ENCODE measurements at places on chromosomes 4 and X.

DNA sequence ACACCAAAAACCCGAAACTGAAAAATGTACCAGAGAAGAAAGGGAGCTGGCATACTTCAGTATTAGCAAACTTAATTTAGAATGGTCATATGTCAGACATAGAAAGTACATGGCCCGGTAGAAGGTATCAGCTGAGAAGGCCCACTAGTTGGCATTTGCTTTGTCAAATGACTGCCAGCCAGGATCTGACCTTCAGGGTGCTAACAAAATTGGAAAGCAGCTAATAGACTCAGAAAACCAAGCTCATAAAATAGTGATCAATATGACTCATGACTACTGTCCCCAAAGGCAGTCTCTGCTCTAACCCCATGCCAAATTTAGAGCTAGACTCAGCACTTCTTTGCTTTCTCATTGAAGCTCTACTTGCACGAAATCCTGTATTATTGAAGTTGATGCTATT, 342.7 kb downstream of the PDGFC start:
- no peak for DNase-seq

GRCh38 chr4:2252530-2253091, 9.3 kb downstream of the MXD4 start:
- no peak for DNase-seq

GRCh38 chrX:819684-820083, 189.1 kb downstream of the SHOX start:
- no peak for DNase-seq

DNA sequence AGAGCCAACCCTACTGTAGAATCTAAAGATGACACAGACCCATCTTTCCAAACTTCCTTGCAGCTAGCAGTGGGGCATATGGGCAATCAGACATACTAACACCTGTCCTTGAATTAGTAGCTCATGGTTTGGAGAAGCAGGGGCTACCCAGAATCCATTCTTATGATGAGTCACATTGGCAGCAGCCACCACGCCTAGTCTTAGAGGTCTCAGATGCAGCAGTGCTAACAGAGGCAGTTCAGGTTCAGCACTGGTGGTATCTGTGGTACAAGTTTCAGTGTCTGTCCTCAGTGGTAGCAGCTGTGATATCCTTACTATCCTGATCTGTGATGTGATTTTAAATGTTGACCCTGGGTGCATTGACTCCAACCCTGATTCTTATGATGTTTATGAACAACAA, 68.1 kb downstream of the FRMPD4 start:
- no peak for DNase-seq

DNA sequence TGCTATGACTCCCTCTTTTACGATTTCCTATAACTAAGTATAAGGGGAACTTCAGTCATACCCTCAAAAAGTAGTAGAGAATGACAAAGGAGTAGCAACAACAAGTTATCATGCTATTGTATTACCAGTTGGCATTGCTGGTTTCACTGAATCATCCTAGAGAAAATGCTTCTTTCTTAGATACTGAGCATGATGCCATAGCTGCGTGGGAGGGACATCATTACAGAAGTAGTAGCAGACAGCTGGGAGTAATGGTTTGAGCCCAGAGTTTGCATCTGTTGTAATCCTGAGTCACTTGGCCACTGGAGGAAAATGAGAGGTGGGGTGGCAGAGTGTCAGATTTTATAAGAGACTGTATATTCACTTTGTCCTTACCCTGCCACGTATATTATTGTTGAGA, 38.6 kb downstream of the MTMR1 start:
- peak; percentile 92 for DNase-seq

DNA sequence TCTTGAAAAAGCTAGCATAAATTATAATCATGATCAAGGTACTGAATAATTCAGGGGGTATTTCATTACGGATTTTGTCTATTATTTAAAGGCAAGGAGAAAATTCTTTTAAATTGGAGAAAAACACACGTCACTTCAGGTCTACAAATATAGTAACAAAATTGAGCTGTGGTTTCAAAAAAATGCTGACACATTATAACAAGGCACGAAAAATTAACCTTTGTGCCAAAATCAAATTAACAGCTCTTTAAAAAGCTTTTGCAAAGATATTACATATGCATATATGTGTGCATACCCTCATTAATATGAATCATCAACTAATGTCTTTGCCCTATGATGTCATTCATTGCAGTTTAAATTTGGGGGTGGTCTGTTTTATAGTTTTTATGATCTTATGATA, 44.3 kb downstream of the UNC5C start:
- no peak for DNase-seq

DNA sequence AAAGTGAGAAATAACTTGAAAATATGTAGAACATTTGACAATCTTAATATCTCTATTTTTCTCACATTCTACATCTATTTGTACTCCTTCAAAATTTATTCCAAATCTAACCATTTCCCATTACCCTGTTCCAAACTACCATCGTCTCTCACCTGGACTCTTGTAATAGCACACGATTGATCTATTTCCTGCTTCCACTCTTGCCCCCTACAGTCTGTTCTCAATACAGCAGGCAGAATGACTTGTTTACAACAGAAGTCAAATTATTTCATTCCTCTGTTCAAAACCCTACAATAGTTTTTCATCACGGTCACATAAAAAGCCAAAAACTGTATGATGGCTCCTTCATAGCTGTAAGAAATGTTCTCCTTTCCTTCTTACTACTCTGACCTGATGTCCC, 21.1 kb upstream of the LUZP4 start:
- DNase-seq = no peak

DNA sequence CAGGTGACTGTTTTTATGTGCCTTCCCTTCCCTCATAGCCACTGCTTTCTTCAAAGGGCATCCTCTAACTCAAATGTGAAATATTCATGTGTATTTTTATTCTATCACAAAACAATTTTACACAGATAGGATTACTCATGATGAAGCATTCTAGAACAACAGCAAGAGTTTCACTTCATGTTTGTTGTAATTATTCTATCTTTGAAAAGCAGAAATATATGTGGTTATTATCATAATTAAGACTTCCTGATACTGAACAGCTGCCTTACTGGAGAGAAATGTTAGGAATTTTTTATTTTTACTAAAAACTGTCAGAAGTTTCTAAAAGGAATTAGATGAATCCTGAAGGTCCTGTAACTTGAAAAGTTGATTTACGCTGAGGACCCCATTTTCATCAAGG, 229.1 kb downstream of the PALLD start:
- DNase-seq = no peak

DNA sequence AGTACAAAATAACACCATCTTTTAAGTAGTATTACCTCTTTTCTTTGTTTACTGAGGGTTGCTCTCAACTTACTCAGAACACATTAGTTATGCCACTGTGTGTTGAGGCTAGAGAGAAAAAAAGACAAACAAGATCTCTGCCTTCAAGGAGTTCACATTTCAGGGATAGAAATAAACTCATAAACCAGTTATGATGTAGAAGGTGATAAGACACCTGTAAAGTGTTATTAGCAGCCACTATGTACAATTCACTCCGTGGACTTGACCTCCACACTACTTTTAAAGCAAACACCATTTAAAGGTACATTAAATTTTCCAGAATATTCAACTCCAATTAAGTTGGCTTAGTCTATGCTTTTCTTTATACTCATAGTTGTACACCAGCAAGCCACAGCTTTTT, 278.0 kb downstream of the PDGFC start:
- no peak for DNase-seq

GRCh38 chr4:967113-968104, 6.0 kb downstream of the DGKQ start:
- no peak for DNase-seq

DNA sequence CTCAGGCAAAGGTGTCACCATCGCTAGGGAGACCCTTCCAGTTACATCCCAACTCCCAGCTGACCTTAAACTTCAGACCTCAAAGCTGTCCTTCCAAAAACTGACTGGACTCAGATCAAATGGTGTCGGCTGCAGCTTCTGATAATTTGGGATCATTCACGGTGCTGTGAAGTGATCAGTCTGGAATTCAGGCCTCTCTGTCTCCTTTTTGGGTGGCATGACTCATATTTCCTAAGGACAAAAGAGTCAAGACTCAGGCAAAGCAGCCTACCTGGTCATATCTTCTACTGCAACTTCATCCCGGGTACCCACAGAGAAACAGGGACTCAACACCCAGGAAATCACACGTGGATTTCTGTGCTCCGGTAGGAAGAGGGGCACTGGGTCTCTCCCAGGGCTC, 87.6 kb downstream of the SORCS2 start:
- no peak for DNase-seq

DNA sequence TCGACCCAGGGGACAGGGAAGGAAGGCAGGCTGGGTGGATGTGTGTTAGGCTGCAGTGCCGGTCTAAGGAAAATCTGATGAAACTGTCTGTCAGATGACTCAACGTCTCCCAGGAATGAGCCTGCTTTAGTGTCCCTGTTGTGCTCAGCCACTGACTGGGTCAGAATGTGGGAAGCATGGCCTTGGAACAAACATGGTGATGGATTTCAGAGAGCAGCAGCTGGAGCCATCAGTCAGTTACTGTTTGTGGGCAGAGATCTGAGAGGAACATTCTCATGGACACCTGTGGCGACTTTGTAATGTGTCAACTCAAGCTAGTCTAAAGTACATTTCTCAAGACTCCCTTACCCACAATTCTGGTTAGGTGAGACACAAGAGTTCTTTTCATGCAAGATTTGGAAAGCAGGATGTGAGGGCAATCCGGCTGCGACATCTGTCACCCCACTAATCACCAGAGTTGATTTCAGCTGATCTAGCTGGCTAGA, 63.2 kb downstream of the ANAPC10 start:
- DNase-seq = peak; percentile 89

DNA sequence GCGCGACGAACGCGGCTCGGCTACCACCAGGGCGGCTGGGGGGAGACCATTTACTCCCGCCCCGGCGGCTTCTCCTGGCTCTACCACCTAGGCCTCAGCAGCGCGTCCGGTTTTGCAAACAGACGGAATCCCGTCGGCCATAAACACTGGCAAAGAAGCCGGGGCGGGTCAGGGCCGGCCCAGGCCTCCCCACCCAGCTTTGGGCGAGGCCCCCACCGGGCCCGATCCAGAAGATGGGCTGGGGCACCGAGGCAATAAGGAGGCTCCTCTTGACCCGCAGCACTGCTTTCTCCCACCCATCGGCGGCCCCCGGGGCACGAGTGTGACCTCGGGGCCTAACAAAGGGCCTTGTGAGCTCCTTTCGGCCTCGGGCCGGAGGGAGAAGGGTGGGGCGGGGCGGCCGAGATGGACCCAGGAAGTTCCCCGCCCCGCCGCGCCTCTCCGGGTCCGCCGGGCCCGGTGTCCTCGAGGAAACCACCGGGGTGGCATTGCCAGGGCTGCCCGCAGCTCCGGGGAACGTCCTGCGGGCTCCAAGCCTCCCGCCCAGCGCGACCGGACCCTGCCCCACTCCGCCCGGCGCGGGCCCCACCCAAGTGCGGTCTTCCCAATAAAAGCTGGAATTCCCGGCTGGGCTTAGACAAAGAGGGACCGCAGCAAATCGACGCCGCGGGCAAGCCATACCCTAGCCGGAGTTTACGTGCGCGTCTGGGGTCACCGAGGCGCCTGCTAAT, 5.9 kb downstream of the BCOR start:
- DNase-seq = no peak

- DNase-seq = no peak
These were observed 136.7 kb downstream of the ADAMTS3 start for GRCh38 chr4:72432282-72432681.

DNA sequence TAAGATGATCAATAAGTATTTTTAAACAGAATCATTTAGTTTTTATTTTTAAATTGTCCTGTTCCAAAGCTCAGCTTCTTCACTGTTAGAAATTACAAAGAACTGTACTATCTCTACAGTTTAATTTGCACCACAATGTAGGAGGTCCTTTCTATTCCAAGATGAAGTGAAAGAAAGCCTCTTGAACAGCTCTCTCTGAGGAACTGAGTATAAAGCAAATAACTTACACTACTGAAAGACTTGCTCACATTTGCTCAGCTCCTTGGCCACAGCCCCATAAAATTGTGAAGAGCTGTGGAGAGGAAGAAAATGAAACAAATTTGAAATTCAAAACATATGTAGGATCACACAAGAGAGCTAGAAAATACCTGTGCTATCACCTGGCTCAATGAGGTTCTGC, 68.6 kb downstream of the ENPEP start:
- DNase-seq = no peak

DNA sequence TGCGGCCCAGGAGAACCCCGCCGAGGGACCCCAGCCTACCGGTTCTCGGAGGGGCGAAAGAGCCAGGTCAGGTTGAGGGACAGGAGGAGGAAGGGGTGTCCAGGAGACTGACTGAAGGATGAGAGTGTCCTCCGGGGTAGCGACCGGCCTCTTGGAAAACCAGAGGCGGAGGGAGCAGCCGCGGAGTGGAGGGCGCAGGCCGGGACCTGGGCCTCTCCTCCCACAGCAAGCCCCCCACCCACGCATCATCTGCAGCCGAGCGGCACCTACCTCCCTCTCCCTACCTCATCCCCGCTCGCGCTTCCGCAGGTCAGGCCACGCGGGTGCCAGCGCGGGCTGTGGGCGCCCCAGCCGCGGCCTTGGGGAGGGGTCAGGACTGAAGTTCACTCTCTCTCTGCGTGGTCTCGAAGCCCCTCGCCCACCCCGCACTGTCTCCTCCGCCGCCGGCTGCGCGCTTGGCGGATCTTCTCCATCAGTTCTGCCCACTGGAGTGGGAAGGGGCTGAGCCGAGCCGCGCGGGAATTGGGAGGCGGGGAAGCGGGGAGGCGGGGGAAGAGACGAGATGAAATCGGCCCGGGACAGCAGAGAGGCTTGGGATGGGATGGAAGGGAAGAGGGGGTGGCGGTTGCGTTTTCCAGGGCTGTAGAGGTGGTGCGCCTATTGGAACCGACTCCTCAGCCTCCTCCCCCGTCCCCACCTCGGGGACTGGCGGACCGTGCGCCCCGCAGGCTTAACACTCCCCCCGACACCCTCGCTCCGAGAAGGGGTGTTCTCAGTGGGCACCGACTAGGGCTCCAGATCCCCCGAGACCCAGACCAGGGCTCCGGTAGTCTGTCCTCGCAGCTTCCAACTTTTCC, 1.8 kb downstream of the NLGN4X start:
- no peak for DNase-seq

DNA sequence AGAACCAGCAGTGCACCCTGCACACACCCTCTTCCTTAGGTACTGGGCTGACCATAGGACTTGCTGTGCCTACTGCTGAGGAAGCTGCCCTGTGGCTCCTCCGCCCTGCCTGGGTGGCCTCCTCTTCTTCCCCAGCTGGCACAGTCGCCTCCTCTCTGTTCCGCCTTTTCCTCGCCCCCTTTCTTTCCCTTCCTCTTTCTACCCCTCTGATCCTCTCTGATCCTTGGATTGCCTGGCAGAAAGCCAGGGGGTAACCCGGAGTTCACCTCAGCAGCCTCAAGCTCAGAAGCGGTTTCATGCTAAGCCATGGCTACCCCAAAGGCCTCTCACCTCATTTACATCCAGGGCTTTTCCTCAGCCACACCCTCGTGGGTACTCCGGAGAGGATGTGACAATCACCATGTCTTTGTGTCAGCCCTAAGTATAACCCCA, 136.2 kb downstream of the SMIM20 start:
- DNase-seq = no peak

GRCh38 chrX:87299563-87300160, 217.9 kb upstream of the KLHL4 start:
- DNase-seq = no peak

GRCh38 chr4:3301450-3302172, 8.8 kb downstream of the RGS12 start:
- no peak for DNase-seq

GRCh38 chr4:2437475-2438215, 18.9 kb downstream of the CFAP99 start:
- no peak for DNase-seq

GRCh38 chrX:2689773-2690666, 1.1 kb upstream of the CD99 start:
- DNase-seq = no peak

- peak; percentile 17 for DNase-seq
These were observed 16.1 kb downstream of the MED14 start for GRCh38 chrX:40719218-40719617.

- no peak for DNase-seq
These were observed 343.7 kb downstream of the PDHA2 start for GRCh38 chr4:96183611-96184010.

All from skeletal muscle cell (primary cell).